ENCODE measurements at places on chromosomes 1 and 21.

GRCh38 chr1:43518935-43519686 lies 11.6 kb upstream of the PTPRF start:
- no peak for DNase-seq

DNA sequence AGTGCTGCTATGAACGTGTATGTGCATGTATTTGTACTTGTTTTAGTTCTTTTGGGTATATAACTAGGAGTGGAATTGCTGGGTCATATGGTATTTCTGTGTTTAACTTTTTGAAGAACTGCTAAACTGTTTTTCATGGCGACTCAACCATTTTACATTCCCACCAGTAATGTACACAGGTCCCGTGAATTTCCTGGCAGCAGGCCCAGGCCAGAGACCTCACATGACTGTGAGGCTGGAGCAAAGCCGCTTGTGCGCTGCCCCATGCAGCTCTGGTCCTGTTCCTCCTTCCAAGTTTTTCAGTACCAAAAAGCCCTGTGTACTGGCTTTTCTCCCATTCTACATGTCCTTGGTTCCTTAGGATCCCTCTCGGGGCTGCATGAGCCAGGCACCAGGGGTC lies 29.6 kb downstream of the ACOT11 start:
- peak; percentile 94 for DNase-seq

- peak; percentile 74 for DNase-seq
Measured at GRCh38 chr1:36366091-36366661, 19.5 kb downstream of the STK40 start.

DNA sequence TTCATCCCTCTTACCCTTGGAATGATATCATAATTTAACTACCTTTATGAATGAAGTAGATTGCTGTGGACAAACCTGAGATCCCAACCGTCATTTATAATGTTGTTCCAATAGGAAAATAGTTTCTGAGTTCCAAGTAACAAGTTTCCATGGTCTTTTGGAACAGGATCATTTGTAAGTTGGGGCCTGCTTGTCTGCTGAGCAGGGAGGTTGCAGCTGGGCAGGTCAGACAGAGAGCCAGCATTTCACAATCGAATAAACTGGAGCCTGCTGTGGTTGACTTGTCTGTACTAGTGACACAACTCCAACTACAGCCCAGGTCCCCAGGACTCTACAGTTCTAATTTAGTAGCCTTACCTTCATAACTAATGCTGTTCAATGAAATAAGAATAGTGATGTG lies 18.6 kb upstream of the RALGPS2 start:
- DNase-seq = peak; percentile 85

- DNase-seq = no peak
Measured at GRCh38 chr1:43671193-43671592, 21.2 kb downstream of the KDM4A start.

GRCh38 chr1:203631946-203632345 lies 5.3 kb downstream of the ATP2B4 start:
- no peak for DNase-seq

- DNase-seq = peak; percentile 73
Measured at GRCh38 chr1:4655674-4656532, 1.5 kb downstream of the AJAP1 start.

GRCh38 chr1:79355090-79355489 lies 348.6 kb upstream of the ADGRL4 start:
- no peak for DNase-seq

DNA sequence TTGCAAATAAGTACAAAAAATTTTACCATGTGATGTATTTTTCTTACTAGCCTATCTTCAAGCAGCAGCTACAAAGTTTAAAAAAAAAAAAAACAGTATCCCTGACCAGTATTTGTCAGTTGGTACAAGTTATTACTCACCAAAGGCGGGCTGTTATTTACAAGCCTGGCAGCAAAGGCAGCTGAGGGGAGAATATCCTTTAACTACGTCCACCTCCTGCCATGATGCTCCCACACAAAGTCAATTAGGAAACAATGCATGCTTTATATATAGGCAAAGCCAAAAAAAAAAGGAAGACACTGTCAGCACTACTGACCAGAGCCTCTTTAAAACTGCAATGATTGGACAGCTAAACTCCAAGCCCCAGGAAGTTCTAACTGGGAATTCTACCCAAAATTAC lies 13.7 kb downstream of the PSMA5 start:
- no peak for DNase-seq

DNA sequence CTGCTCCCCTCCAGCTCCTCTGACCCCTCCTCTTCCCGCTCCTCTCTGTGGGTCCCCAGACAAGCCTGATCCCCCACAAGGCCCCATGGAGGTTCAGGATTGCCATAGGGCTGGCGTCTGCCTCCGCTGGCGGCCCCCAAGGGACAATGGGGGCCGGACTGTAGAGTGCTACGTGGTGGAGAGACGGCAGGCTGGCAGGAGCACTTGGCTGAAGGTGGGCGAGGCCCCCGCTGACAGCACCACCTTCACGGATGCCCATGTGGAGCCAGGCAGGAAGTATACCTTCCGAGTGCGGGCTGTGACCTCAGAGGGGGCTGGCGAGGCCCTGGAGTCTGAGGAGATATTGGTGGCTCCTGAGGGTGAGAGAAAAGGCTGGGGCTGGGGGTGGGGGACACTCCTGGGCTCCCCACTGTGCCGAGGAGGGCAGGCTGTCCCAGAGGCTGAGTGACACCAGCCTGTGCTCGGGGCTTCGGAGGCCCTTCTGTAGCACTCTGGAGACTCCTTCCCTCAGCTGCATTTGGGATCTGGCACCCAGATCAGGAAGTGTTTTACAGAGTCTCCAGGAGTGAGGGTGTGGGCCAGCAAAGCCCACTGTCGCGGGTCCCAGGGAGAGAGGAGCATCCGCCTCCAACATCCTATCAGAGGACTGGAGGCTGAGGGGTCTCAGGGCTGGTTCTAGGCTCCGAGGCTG lies 25.9 kb downstream of the IGFN1 start:
- DNase-seq = no peak

DNA sequence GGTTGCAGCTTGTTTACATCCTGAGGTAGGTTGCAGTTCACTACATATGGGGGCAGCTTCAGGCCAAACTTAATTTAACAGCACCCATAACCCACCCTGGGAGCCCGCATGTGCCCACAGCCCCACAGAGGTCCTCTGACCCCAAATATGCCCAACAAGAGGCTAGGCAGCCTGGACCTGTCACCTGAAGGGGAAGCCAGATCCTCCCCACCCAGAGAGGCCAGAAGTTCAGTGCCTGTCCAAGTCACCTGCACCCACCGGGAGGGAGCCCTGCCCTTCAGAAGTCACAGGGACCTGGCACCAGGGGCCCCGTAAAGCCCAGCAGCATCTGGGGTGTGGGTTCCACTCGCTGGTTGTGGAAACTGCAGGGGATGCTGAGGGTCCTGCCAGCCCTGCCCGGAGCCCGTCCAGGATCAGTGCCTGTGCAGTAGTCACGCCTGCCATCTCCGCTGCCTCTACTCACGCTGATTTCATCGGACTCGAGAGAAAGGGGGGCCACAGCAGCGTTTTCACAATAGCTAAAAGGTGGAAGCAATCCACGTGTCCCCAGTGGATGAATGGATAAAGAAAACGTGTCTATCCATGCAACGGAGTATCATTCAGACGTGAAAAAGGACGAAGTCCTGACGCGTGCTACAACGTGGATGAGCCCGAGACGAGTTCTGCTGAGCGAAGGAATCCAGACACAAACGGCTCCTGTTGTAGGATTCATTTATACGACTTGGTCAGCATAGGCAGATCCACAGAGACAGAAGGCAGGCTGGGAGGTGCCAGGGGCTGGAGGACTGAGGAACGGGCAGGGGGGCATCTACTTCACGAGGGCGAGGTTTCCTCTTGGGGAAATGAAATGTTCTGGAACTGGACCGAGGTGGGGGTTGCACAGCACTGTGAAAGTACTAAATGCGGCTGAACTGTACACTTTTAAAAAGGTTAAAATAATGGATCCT lies 33.9 kb upstream of the COL6A2 start:
- DNase-seq = peak; percentile 64

DNA sequence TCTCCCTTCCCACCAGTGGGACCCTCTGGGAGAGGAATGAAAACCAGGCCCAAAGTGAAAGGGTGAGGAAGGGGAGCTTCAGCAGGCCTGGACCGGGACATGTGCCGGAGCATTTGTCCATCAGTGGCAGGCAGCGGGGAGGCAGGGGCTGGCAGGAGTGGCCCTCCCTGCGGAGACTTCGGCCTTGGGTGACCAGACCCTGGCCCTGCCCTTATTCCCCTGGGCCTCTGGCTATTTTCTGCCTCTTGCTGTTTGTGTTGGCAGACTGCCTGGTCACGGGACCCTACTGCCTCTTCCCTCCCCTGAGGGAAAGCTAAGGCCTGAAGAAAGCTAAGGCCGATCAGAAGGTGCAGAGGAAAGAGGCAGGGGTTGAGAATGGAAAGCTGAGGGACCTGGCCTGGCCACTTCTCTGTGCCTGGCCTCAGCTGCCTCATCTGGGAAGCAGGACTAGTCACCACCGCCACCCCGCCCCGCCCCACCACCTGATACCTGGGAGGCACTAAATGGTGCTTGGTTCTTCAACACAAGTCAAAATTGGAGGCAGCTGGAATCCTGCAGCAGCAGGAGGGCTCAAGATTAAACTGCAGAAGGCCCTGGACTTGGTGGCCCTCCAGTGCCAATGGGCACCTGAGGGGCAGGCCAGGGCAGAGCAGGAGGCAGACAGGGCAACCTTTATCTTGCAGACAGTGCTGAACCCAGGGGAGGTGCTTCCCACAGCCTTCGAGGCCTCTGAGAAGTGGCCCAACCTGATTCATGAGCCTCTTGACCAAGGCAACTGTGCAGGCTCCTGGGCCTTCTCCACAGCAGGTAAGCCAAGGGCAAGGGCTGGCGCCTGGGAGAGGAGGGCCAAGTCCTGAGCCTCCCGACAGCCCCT lies 7.9 kb downstream of the TINAGL1 start:
- peak; percentile 95 for DNase-seq

GRCh38 chr1:1917304-1917976 lies 1.6 kb downstream of the TMEM52 start:
- DNase-seq = no peak

DNA sequence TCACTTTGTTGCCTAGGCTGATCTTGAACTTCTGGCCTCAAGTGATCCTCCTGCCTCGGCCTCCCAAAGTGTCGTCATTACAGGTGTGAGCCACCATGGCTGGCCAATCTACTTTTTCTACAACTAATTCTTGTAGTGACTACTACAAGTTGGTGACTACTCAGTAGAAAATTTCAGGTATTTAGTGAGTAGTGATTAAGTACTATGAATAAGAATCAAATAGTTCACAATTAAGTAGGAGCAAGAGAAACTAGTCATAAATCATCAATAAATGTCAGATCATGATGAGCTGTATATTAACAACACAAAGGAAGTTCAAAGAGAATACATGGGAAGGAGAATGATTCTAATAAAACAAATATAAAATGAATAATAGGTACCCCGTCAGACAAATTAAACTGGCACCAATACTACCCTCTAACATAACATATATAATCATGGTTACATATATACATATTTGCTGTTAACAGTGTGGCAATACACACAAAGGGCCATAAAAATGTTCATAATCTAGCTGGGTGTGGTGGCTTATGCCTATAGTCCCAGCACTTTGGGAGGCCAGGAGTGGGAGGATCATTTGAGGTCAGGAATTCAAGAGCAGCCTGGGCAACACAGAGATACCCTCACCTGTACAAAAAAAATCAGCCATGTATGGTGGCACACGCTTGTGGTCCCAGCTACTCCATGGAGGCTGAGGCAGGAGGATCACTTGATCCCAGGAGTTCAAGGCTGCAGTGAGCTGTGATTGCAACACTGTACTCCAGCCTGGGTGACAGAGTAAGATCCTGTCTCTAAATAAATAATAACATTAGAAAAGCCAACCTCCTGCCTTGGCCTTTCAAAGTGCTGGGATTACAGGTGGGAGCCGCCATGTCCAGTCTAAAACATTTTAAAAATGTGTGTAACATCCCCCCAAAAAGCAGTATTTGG lies 19.1 kb downstream of the YY1AP1 start:
- DNase-seq = no peak

DNA sequence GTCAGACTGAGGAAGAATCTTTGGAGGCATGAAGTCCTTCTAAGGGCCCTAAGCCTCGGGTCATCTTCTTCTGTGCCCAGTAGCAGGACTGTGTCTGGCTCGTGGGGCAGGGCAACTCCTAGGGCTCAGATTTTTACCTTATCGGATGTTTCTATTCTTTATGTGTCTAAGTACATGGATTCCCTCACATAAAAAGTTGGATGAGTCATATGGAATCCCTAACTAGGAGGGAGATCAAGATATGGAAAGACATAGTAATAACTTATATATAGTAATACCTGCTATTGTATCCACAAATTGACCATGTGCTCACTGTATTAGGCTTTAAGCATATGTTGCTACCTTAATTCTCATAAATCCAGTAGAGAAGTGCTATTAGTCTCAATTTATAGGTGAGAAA lies 364.5 kb upstream of the CAMK1G start:
- DNase-seq = no peak

DNA sequence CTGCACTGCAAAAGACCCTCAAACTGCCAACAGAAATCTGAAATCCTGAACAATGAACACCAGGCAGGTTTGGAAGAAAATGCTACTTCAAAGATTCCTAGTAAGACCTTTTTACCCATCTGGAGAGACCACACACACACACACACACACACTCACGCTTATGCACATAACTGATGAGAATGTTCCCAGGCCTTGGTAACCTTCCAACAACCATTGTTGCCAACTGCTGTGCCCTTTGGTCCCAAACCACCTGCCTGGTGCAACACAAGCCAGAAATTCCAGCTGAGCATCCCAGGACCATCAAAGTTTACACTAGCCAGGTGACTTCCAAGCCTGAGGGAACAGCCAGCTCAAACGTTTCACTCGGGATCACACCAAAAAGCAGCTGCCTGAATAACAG lies 56.9 kb downstream of the SEC16B start:
- no peak for DNase-seq

GRCh38 chr1:221644145-221644448 lies 97.8 kb downstream of the DUSP10 start:
- no peak for DNase-seq

DNA sequence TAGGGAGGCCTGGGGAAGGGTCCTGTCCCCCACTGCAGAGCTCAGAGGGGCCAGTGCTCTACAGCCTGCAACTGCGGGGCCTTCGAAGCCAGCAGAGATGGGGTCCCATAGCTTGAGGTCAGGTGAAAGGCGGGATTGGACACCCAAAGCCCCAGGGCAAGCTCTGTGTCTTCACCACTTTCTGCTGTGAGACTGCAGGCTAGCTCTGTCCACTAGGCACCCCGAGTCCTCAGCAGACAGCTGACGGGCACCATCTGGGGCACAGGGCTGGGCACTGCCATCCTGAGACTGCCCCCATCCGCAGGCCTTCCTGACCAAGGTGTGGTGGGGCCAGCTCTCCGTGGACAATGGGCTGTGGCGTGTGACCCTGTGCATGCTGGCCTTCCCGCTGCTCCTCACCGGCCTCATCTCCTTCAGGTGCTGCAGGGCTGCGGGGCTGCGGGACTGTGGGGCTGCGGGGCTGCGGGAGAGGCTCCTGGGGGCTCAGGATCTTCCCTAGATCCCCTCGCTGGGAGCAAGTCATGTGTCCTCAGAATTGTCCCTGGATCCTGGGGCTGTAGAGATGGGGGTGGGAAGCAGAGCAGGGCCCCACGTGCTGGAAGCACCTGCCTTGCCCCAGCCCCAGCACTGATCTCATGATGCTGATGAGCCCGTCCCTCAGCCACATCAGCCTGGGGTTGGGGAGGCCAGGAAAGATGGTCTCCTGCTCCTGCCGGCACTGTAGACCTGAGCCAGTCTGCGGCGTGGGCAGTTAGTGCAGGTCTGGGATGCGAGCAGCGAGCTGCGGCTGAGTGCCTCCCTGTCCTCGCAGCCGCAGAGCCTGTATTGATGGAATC lies 46.8 kb downstream of the TRPM2 start:
- no peak for DNase-seq

Measured in sigmoid colon (tissue), 7 donors.